Left renal pelvis (tissue), 4 donors: ENCODE measurements at places on chromosomes 16 and 17.

DNA sequence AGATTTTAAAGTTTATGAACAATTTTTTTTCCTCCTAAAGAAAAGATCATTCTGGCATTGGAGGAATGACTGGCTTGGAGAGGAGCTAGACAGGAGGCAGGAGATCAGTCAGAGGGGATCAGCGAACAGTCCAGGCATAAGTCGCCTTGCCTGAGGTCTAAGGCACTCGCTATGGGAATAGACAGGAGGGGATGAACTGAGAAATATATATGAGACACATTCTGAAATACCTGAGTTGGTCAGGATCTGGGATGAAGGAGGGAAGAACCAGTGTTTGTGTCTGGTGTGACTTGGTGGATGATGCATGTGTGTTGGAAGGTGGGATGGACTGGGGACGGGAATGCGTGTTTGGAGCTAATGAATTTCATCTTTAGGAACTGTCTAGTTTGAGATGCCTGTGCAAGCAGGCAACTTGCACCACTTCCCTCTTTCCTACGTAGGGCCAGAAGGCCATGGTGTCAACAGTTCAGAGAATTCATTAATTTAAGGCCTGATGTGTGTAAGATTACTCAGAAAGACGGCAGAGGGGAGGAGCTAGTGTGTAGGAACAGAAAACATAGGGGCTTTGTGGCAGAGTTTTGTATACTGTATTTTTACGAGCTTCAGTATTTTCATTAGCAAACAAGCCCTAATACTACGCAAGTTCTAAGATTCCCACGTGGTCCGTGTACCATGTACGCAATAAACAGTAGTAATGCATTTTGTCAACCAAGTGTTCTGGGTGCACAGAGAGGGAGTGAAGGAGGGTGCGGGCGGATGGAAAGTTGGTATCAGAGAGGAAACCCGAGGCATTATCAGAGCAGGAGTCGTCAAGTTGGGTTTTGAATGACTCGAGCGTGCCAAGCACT lies 825 bp downstream of the HEATR6 start:
- no peak for DNase-seq

- no peak for DNase-seq
Observed at GRCh38 chr16:28098959-28099945, 35.7 kb upstream of the GSG1L start.

DNA sequence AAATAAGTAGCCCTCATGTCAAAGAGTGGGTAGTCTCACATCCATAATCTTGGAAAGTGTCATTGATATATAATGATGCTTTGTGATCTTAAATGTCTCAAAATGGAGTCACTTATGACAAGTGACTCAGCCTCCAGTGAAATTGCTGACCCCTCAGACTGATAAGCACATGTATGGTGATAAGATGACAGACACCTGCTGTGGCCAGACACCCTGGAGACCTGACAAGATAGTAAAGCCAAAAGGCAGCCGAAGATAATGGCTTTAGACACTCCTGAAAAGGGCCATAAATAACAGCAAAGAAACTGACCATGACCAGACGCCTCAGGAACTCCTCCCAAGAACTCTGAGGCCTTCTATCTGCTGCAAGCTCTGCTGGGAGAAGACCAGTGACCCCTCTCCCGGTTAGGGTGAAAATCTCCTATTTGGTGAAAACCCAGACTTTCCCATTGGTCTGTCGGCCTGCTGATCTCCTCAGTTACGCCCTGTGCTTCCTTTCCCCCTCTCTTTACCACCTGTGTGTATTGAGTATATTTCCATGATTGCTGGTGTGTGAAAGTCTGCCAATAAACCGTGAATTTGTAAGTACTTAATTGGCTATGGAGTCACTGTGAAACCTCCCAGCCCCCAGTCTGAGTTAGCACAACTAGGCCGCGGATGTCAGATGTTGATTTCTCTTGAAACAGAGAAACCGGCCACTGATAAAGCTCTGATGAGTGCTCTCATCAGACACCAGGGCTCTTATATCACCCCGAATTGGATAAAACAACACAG lies 226.7 kb upstream of the MYOCD start:
- DNase-seq, result no peak

DNA sequence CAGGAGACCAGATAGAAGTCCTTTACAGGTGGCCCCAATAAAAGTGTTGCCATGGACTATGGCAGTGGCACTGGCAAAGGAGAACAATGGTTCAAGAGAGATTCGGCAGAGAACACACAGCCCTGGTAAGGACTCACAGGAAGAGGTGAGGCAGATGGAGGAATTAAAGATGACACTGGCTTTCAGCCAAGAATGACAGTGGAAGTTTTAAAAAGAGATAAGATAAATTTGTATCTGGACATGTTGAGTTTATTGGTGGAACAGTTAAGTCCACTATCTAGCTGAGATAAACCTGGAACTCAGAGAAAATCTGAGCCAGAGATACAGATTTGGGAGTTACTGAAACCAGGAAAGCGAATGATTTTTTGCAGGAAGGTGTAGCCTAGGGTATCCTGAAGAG lies 20.1 kb downstream of the CMC2 start:
- no peak for DNase-seq

GRCh38 chr16:8168016-8168415 lies 422.3 kb downstream of the TMEM114 start:
- no peak for DNase-seq

GRCh38 chr16:9447195-9447551 lies 355.7 kb downstream of the HAPSTR1 start:
- no peak for DNase-seq

DNA sequence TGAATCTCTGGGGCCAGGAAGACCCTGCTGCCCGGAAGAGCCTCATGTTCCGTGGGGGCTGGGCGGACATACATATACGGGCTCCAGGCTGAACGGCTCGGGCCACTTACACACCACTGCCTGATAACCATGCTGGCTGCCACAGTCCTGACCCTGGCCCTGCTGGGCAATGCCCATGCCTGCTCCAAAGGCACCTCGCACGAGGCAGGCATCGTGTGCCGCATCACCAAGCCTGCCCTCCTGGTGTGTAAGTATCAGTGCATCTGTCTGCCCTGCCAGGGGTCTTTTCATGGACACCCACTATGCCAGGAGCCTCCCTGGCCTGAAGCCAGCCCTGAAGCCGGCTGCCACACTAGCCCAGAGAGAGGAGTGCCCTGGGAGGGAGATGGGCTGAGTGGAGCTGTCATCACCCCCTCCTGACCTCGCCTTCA lies at the start of gene CETP:
CETP (plus strand) TSS at position 100 of the 431 bp plus-strand sequence; CDS start at position 130, 30 bp downstream.
- no peak for DNase-seq

DNA sequence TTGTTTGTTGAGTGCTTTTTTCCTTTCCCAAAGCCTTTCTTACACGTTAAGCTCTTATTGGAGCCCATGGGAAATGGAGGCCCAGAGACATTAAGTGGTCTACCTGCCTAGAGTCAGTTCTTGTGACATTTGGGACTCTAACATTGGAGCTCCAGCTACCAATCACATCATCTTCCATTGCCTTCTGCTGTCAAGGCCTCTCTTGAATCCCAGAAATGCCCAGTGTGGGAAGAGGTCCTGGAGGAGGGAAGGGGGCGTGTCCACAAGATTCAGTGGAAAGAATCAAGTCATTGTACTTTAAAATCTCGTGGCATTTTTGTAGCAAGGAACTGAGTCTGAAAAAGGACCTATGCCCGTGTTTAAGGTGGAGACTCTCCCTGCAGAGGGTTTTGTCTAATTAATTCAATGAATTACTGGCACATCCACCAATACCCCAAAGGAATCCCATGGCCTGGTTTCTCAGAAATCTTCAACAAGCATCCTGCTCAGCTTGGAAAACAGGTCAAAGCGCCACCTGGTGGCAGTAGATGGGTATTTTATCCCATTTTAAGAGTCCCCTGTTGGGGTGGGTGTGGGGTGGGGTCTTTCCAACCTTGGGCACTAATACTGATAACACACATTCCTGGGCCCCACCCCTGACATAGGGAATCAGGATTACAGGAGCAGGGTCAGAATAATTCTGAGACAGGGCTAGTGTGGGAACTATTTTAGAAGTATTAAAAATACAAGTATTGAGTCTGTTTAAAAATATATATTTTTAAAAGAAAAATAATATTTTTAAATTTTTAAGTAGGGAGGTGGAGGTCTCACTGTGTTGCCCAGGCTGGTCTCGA lies 24.6 kb downstream of the GPT2 start:
- no peak for DNase-seq

DNA sequence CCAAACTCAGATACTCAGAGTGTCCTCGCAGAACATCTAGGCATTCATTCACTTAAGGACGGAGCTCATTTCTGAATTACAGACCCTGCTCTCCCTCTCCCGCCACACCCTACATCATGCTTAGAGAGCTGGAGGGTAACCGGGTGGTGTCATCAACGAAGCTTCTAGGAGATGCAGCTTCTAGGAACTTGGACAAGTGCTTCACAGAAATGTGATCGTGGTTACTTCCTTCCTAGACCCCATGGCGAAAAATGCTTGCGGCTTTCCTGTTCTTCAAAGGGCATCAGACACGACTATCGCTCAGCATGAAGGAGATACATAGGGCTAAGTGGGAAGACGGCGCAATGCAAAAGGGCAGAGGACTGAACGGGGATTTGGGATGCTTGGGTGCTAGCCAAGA lies 126.8 kb downstream of the ZFHX3 start:
- no peak for DNase-seq

DNA sequence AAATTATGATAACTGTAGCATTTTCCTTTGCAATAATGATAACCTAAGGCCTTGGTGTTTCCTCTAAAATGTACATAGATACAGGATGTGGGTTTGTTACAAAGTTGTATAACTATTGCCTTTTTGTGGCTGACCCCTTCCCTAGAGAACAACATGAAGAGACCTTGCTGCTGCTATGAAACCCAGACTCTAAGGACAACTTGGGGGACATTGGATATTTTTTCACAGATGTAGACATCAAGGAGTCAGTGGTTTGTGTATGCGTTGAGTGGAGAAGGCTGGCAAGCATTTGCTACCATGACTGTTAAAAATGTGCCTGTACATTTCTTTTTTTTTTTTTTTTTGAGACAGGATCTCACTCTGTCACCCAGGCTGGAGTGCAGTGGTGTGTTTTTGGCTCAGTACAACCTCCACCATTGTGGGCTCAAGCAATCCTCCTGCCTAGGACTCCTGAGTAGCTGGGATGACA lies 12.3 kb downstream of the HMOX2 start:
- no peak for DNase-seq

DNA sequence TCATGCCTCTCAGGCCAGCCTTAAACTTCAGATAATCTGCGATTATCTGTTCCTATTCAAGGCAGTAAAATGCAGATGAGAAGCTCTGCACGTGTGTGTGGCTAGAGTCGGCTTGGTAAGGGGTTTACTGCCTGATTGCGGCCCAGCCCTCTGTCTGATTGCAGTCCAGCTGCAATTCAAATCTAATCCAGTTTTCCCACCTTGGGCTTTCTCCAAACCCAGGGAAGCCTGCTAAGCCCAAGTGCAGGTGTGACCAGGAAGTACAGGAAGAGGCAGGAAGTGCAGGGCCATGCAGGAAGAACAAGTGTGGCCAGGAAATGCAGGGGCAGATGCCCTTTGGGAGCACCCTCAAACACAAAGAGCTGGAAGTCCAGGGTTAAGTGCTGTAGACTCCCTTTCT lies 314.9 kb downstream of the CEP112 start:
- no peak for DNase-seq

- no peak for DNase-seq
Observed at GRCh38 chr17:17893801-17894644, 57.2 kb upstream of the SREBF1 start.

- DNase-seq, result no peak
Observed at GRCh38 chr17:57631871-57632270, 113.2 kb downstream of the CCDC182 start.

GRCh38 chr16:586645-587590 lies 2.9 kb upstream of the RAB40C start:
- DNase-seq, result no peak

GRCh38 chr17:18159551-18160120 lies 24.0 kb upstream of the ALKBH5 start:
- DNase-seq, result no peak

DNA sequence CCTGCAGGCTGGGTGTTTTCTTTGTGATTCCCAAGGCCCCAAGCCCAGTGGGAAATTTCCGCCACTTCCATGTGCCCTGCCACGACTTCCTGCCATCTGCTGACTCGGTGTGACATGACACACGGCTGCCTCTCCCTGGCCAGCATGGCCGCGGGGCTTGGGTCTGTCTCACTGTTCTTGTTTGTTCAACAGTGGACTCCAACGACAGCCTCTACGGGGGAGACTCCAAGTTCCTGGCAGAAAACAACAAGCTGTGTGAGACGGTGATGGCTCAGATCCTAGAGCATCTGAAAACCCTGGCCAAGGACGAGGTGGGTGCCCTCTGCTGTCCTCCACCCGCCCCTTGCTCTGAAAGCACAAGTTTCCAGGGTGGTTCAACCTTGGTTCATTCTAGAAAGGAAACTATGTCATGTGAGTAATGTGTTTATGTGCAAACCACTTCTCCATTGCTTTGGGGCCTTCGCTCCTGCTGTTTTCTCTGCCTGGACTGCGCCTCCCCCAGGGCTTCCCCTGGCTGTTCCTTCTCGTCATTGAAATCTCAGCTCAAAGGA lies 26.8 kb downstream of the KNOP1 start:
- no peak for DNase-seq

DNA sequence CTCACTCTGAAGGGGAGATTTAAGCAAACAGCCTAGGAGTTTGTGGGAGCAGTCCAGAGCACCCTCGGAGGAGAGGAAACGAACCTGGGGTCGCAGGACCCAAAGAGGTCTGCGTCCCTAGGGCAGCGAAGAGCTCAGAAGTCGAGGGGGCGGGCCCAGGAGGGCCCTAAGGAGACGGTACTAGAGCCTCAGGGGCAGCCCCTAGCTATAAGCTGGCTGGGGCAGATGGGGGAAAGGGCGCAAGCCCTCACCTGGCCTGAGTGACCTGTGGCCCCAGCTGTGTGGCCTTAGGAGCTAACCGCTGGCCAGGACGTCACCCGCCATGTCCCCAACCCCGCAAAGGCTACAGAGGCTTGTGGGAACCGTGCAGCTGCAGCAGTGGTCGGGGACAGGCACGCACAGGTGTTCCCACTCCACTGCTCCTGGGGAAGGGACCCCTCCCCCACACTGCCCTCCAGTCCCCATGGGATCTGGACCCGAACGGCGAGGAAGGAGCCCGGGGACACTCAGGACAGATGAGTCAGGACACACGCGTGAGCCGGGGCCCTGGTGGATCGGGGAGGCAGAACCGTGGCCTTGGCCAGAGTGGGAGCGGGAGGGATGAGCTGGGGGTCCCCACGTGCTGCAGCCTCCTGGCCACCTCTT lies 2.0 kb upstream of the CTRB2 start:
- DNase-seq, result no peak

DNA sequence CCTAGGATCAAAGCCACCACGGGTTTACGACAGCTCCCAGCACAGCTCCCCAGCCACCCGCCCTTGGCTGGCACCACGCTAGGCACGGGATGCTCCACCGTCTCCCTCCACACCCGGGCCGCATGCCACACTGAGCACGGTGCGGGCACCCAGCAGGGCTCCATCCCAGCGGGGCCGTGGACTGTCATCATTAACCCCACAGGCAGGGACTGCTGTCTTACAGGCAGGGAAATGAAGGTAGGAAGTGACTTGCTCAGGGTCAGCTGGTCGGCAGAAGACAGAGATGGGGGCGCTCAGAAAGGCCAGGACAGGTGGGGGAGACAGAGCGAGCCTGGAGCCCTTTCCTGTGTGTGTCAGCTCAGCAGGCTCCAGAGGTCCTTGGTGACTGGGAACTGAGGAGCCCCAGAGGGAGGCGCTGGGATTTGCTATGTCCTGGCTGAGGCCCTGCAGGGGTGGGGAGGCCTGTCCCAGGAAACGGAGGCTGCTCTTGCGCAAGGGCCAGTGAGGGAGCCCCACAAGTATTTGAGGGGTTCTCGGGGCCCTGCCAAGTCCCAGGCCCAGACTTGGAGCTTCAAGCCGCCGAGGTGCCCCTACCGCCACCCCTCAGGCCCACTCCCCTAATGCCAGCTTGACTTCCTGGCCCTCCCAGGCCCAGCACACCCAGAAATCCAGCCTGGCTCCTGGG lies 3.2 kb downstream of the UBALD1 start:
- no peak for DNase-seq
